ENCODE measurements at places on chromosomes 5 and 9. TPM values are rescaled to one million over a fixed set of nuclear protein-coding genes. Genes with fewer than 3 reads are reported as not detected.

Gene LOX
- total RNA-seq: 8.7 TPM

DNA sequence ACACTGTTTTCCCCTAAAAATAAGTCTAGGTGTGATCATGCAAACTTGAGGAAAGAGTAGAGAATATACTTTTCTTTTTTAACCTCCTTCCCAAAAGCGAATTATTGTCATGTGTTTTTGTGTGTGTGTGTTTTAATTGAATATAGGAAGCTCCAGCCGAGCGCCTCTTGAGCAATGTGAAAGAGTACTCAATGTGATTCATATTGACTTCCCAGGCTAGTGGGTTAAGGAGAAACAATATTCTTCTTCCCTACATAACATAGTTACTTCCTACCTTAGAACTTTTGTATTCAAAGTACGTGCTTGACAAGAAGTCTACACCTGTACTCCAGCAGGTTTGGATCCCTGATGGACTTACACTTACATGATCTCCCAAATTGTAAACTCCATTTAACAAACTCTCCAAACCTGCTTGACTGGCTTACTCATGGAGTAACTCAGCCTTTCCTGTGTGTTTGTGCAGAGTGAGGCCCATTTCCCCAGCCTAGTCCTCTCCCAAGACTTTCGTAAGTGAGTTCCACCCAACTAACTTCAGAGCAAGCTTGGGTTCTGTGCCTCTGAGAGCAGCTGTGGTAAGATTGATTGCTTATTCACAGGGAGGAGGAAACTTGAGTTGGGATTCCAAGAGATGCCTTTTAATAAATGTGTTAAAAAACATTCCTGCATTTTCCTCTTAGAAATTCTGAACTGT lies 9.3 kb downstream of the SLC28A3 start:
- peak; percentile 37 for DNase-seq

GRCh38 chr5:35863159-35863558 lies 6.5 kb downstream of the IL7R start:
- no peak for DNase-seq

- no peak for DNase-seq
Measured at GRCh38 chr9:14219850-14220249, 94.1 kb downstream of the NFIB start.

DNA sequence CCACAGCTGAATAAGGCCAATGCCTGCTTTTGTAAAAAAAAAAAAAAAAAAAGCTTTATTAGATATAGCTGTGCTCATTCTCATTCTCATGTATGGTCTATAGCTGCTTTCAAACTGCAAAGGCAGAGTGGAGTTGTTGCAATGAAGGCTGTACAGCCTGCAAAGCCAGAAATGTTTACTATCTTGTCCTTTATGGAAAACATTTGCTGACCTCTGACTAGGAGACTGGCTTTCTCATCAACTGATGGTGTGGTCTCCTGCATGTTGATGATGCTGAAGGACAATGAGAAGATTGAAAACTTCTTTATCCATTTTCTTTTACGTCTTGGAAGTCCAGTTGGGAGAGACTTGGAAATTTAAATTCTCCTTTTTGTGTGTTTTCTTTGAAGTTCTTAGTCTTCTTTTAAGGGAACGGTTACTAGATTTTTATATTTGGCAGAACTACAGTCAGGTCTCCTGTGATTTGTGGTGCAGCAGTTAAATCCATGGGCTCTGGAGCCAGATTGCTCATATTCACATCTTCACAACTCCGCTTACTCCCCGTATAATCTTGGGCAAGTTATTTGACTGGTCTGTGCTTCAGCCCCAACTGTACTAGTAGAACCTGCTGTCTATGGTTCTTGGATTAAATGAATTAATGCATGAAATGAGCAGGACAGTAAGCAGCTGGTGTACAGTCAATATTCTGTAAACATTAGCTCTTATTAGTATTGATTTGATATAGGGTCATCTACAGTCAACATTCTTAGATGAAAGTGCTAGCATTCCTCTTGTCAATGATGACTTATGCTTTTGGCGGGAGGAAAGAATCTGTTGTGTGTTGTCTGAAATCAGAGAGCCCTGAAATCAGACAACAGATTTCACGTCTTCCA lies 39.7 kb upstream of the BASP1 start:
- DNase-seq: no peak

Gene ANGPTL2
- not detected for total RNA-seq

DNA sequence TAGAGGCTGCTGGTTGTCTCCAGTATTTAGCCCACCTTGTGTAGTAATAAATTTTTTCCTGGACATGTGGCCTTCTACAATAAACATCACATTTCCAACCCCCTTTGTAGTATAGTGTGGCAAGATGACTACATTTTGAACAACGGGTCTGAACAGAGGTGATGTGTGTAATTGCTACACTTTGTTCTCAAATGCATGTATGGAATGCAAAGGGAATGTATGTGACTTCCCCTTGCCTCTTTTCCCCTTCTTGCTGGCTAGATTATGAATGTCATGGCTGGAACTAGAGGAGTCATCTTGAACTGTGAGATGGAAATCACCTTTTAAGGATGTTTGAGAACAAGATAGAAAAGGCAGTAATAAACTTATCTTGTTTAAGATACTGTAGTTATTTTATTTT lies 54.5 kb downstream of the PRR16 start:
- DNase-seq: no peak

Gene OR1J2
- not detected for total RNA-seq

- no peak for DNase-seq
Measured at GRCh38 chr5:35337340-35338156, 107.3 kb upstream of the PRLR start.

Gene TAS2R1
- total RNA-seq: not detected

- no peak for DNase-seq
Measured at GRCh38 chr9:38768351-38768761, 48.4 kb upstream of the FAM240B start.

Gene TAF1L
- total RNA-seq: not detected

DNA sequence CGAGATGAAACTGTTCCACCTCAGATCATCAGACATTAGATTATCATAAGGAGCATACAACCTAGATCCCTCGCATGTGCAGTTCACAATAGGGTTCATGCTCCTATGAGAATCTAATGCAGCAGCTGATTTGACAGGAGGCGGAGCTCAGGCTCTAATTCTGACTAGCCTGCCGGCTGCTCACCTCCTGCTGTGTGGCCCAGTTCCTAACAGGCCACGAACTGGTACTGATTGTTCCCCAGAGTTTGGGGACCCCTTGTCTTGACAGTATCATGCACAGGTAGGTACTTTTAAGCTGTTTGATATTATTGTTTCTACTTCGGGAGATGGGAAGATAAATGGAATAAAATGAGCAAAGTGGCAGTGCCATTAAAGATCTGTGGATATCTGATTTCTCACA lies 66.9 kb downstream of the ZCCHC7 start:
- DNase-seq: no peak

Gene PRR16
- 1.5 TPM for total RNA-seq

DNA sequence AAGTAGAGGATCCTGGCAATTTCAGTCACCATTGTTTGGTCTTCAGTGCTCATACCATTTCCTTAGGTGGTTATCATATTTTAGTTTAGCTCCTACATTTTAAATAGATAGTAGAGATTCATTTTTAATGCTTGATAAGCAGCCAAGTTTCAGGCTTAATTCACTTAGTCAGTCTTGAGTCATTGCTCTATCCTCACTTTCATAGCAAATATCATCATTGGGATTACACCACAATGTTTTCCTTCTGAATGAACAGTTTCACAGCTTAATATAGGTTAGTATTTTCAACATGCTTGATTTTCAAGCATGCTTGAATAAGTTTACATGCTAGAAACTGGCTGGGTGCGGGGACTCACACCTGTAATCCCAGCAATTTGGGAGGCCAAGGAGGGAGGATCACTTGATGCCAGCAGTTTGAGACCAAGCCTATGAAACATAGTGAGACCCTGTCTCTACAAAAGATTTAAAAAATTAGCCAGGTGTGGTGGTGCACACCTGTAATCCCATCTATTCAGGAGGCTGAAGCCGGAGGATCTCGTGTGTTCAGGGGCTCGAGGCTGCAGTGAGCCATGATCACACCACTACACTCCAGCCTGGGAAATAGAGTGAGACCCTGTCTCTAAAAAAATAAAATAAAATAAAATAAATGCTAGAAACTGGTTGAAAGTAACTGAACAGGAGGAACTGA lies 339.9 kb downstream of the ADGRV1 start:
- DNase-seq: no peak

Gene LECT2
- not detected for total RNA-seq

Gene TNC
- total RNA-seq: 1.0 TPM

DNA sequence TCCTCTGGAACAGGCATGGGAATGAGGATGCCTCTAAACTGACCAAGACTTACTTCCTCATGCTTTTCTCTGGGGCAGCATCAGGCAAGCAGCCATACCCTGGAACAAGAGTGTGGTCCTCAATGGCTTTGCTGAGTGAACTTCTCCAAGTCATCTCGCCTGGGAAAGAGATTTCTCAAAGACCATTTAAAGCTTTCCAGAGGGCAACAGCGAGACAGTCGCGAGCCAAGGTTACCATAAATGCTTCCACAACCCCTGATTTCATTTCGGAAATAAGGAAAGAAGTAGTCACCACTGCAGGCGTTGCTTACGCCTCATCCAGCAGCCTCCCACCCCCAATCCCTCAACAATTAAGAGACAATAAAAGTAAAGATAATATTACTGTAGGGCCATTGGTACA lies 1.1 kb upstream of the SNCAIP start:
- DNase-seq: no peak

DNA sequence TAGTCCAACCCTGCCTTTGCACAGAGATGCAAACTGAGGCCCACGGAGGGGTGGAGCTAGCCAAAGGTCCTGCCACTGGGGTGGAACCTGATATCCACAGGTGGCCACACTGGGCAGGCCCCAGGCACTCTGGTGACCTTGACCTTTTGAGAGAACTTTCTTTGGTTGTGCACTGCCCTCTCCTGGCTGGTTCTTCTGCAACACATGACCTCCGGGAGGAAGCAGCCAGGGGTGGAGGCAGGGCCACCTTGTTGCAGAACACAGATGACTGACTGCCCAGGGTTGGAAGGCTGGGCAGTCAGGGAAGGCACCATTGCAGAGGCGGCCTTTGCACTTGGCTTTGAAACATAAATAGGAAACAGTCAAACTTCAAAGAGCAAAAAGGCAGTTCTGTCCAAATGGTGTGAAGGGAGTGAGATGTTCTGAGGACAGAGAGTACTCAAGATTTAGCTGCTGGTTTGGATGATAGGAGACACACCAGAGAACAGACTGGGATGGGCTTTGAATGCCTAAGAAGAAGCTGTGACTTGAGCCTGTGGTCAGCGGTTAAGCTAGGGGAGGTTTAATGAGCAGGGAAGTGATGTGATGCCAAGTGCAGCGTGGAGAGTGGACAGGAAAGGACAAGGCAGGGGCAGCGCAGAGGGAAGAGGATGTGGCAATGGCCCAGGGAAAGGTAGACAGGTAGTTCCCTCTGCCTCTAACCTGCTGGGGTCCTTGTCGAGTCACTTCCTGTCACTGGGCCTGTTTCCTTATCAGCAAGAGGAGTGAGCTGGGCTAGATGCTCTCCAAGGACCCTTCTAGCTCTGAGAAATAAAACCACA lies 6.8 kb upstream of the TCOF1 start:
- DNase-seq: peak; percentile 84

DNA sequence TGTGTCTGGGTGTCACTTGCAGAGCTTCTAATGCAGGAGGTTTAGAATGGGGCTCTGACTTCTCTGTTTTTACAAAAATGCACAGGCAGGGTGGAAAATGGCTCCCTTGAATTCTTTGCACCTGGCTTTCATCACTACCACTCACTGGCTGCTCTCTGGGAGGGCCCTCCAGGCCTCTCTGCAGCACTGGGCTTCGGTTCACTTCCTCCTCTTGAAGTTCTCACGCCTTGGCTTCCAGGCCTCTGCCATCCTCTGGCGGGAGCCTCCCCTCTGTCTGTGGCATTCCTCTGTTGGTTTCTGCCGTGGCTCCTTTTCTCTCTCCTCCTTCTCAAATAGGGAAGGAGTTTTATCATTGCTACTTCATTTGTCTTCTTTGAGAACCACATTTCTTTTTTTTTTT lies 2.8 kb upstream of the PRLR start:
- no peak for DNase-seq

Gene FOXD4L4
- total RNA-seq: 1.8 TPM

- DNase-seq: no peak
Measured at GRCh38 chr5:53067641-53068040, 41.9 kb downstream of the MOCS2 start.

DNA sequence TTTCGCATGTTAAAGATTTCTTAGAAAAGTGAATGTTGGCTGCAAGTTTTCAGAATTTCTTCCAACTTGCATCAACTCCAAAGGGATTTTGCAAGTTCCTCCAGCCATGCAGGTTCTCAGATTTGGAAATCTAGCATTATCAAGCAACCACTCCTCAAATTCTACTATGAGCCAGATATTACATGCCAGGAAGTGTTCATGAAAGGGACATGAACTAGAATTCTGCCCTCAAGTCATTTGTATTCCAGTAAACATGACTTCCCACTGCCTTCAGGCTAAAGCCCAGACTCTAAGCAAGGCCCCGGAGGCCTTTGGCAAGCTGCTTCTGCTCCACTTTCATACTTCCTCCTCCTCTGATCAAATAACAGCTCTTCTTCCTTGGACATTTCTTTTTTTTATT lies 111.3 kb upstream of the PAPPA start:
- no peak for DNase-seq

DNA sequence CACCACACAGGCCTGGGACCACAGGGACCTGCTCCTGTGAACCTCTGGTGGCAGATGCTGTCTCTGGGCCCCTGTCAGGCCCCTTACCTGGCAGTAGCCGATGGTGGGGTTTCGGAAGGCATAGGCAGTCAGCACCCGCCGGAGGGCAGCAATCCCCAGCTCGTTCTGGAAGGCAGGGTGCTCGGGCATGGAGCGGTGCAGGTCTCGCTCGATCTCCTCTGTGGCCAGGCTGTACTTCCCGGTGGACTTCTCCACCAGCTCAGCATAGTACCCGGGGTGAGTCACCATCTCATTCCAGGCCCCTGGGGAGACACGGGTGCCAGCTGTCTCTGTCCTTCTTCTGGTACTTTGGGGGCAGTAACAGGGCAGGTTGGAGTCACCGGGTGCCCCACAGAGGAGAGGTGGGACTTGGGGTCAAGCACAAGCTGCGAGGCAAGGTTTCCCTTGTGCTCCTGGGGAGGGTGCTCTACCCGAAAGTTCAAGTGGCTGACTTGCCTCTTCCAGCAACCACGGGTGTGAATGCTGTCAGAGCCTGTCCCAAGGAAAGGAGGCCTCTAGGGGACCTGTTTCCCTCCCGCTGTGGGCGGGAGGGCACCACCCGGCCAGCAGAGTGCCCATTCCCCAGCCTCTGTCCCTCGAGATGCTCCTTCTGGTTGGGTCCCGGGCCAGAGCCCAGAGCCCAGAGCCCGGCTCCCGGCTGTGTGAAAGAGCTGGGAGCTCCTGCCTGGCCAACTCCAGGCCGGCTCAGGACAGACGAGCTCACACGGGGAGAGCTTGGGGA lies 19.8 kb upstream of the MRNIP start:
- no peak for DNase-seq

DNA sequence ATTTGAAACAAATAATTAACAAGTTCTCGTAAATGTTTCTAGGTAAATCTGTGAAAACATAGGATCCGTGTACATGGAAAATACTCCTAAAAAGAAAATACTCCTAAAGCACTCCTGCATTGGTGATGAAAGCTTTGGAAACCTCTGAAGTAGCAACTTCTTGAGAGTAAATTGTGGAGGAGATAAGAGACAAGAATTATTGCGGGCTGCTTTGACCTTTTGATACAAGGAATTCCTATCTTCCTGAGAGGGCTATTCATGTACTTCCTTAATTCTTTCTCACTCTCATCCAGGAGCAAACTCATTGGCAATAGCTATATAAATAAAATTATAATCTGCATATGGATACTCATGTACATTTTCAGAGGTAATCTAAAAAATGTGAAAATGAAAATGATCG lies 158.4 kb upstream of the PIK3R1 start:
- no peak for DNase-seq

- no peak for DNase-seq
Measured at GRCh38 chr5:114467729-114468128, 105.9 kb downstream of the KCNN2 start.

- DNase-seq: no peak
Measured at GRCh38 chr9:87810679-87811178, 71.9 kb upstream of the SPATA31E1 start.

All from Calu3 (cell line).